ENCODE measurements at places on chromosomes 1 and 21.

DNA sequence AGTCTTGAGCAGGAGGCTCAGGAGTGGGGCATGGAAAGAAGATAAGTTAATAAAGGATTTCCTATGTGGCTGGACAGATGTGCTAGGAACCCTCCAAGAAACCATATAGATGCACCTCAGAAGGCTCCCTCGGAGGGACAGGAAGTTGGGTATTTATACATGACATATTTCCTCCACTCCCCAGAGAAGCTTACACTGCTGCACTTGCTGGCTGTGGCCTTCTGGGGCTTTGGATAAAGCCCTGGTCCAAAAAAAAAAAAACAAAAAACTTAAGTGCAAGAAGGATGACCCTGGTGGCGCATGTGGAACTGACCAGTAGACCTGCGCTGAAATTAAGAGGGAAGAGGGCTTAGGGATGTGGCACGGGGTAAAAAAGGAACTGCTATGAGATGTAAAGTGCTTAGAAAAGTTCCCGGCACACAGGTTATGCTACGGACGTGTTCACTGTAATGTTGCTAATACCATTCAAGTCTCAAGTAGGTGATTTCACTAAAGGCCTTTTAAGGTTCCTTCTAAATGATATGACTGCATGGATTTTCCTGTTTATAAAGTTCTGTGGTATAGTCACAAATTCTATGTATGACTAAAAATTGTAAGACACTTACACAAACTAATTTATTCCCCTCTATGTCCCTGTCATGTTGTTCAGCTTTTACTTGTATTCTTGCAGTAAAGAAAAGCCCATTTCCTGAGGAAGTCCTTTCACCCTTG, 253.6 kb downstream of the HMCN1 start:
- DNase-seq, result no peak

- no peak for DNase-seq
Measured at GRCh38 chr1:229147072-229147471, 123.8 kb upstream of the RAB4A start.

- DNase-seq, result no peak
Measured at GRCh38 chr1:109631513-109632505, 12.2 kb downstream of the AMPD2 start.

- DNase-seq, result no peak
Measured at GRCh38 chr21:37208056-37208721, 58.9 kb downstream of the VPS26C start.

- no peak for DNase-seq
Measured at GRCh38 chr1:74422421-74423292, 89.8 kb downstream of the LRRC53 start.

DNA sequence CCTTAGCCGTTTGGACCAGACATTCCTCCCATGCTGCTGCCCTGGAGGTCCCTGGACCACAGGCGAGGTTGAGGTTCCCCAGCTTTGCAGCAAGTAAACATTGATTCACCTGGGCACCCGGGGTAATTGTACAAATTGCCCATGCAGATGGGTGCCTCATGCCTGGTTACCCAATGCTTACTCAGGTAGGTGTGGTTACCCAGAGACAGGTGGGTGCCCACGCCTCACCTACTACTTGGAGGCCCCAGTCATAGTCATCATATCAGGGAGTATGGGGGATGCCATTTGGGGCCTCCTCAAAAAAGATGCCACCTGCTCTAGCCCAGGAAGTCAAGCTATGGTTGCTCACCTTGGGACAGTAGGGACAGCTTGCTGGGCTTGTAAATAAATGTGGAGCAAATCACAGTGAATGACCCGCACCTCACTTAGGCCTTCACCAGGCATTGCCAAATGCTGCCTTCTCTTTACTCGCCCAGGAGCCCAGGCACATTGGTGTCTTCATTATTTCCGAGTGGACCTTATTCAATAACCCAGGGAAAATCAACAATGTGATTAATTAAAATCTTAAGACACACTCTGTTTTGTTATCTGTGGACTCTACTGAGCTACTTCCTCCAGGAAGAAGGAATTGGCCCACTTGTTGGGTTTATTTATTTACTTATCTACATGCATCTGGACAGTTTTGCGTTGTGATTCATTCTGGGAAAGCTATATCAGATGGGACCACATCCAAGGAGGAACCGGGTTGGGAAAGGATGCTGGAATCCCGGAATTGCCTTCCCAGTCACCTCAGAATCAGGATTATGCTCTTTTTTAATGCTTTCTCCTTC, 35.6 kb upstream of the GRHL3 start:
- no peak for DNase-seq

GRCh38 chr1:199067483-199067882, 428.6 kb downstream of the PTPRC start:
- no peak for DNase-seq

DNA sequence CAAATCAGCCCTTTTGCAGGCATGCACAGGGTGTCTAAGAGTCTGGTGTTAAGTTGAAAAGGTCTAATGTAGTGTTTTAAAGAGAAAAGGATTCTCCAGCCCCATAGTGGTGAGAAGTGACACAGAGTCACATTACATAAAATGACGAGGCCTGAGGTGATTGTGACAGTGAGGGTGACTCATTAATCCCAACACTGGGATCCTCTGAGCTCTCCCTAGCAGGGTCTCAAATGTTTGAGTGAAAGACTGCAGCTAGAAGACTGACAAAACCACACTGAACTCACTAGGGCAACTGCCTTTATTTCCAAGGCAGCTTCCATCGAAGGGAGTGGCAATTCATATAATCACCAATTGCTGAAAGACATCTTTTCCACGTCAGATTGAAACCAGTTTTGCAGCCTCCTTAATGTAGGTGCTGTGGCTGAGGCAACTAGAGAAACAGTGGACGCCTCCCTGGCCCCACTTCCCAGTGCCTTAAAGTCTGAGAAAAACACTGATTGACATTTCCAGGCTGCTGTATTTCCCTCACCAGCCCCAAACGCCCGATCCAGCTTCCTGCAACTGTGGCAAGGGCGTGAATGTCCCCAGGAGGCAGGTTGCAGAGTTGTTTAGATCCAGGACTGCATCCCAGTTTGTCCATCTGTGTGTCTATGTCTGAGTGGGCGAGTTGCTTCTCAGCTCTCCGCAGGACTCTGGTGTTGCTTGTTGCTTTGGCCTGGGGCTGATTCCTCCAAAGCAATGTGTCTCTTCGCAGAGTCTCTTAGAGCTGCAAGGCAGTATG, 81.4 kb downstream of the RUNX1 start:
- no peak for DNase-seq

GRCh38 chr1:78840453-78841271, 165.9 kb downstream of the ADGRL4 start:
- DNase-seq, result no peak

- DNase-seq, result no peak
Measured at GRCh38 chr1:41734201-41734970, 184.3 kb downstream of the HIVEP3 start.

GRCh38 chr1:247822060-247822459, 1.9 kb downstream of the OR14A16 start:
- no peak for DNase-seq

DNA sequence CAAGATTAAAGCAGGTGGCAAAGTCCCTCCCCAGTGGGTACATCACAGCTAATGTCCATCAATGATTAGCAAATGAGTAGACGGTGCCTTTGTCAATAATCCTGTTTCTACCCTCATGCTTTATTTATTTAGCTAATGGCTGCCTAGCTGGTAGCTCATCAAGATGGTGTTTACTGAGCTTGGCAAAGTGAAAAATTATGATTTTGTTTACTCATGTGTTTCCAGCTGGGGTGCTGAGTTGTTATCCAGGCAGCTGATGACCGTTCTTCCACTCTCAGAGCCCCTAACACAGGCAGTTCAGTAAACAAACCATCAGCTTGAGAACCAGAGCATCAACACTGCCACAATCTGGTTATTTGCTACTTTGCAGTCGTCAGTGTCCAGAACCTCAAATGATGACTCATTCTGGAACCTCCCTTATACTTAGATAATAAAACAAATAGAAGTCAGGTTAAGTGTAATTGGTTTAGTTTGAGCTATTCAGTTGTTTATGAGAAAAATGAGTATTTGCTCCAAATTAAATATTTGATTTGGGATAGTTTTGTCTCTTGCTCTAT, 163.9 kb downstream of the ST6GALNAC5 start:
- no peak for DNase-seq

DNA sequence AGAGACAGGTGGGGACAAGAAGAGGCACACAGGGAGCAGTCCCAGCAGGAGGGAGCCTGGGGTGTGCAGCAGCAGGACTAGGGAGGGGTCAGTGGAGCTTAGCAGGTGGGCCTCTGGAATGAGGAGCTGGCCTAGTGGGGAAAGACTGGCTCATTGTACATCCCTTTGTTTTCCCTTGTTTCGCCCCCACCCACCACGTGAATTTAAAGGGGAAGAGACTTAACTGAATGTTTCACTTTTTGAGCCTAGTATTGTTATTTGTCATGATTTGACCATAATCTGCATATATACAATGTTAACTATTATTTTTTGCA, 181.7 kb downstream of the DHRS3 start:
- no peak for DNase-seq

GRCh38 chr1:50898773-50899172, 61.3 kb downstream of the FAF1 start:
- DNase-seq, result no peak

- DNase-seq, result no peak
Measured at GRCh38 chr1:72763481-72763880, 481.1 kb upstream of the NEGR1 start.

GRCh38 chr1:117059334-117059677, 820 bp upstream of the TTF2 start:
- no peak for DNase-seq

- no peak for DNase-seq
Measured at GRCh38 chr1:28374297-28374696, 4.8 kb downstream of the PHACTR4 start.

- no peak for DNase-seq
Measured at GRCh38 chr1:114467491-114467890, 43.5 kb downstream of the TRIM33 start.

DNA sequence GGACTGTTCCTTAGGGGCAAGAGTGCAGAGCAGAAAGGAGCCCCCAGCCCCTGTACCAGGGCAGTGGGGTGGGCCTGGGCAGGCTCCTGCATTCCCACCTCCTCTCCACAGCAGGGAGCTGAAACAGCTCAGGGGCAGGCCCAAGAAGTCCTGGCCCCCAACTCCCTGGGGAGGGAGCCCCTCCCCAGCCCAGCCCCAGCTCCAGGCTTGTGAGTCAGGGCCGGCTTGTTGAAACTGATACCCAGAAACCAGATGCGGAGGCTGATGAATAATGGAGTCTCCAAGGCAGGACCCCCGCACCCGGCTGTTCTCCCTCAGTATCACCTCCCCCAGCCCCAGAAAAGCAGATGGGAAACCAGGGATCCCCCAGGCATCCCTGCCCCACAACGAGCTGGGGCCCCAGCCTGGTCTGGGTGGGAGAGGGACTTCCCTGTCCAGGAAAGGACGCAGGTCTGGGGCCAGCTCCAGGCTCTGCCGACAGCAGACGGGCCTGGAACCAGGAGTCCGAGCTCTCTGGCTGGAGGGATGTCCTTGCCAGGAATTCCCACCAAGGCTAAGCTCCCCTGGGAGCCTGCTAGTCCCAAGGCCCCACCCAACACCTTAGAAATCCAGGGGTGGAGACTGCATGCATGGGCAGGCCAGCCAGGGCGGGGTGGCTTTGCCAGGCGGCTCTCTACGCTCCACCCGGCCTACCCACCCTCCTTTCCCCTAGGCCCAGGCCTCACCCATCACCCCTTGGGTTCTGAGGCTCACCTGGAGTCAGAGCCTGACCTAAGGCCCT, 2.7 kb downstream of the PLEKHG5 start:
- DNase-seq, result no peak

GRCh38 chr1:179366093-179366800, 476 bp downstream of the AXDND1 start:
- no peak for DNase-seq

DNA sequence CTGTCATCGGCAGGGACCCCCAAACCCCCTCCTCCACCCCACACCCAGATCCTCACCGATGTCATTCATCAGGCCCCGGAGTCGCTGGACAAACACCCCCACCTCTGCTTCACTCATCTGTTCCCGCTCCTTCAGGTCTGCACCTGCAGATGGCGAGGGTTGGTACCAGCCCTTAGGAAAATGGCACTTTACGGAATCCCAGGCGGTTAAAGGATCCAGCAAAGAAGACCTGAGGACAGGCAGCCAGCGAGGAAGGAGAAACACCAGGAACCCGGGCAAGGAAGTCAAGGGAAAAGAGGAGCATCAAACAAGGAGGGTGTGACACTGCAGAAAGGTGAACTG, 13.8 kb downstream of the ECHDC2 start:
- no peak for DNase-seq

DNA sequence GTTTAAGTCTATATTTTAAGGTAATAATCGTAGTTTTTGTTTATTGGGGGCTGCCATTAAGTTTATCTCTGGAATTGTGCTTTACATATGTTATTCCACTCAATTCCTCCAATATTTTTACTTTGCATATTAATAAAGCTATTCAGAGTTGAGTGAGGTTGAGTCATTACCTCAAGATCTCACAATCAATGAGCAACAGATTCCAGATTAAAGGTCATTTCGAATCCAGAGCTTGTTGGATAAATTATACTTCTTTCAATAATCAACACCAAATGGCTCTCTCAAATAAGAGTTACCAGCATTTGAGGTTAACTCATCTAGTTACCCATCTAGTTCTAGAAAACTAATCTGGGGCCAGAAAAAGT, 16.7 kb downstream of the RGS4 start:
- no peak for DNase-seq

DNA sequence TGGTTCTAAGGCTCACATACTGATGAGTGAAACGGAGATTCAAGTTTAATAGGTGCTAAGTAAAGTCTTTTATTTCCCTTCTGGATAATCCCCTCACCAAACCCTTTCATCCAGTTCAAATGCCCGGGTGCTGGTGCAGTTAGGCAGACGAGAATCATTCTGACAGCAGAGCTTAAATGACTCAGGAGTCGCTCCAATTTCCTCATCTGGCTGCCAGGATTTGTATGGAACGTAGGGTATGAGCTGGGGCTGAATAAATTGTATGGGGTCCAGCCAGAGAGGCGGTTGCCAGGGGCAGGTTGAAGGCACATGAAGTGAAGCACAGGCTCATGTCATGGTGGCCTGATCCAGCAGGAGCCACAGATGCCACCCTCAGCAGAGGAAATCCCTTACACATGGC, 76.0 kb downstream of the PAPPA2 start:
- DNase-seq, result no peak

DNA sequence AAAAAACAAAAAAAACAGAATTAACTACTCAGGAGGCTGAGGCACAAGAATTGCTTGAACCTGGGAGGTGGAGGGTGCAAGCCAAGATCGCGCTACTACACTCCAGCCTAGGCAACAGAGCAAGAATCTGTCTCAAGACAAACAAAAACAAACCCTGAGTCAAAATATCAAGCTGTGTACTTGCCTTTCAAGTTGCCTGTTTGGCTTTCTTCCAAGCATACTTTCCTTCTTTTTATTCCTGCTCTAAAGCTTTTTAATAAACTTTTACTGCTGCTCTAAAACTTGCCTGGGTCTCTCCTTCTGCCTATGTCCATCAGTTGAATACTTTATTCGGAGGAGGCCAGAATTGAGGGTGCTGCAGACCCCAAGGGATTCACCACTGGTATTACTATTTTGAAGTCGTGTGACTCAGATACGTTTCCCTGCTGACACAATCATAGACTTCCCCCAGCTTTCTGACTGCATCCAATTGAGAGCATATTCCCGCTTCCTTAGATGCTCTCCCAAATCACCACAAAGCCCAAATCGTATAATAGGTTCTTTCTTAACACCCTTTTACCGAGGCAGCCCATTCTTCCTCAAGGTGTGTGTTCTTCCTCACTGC, 3.5 kb upstream of the ACBD6 start:
- DNase-seq, result no peak

Data from cortex of kidney (tissue), 1 donor.